ENCODE measurements at places on chromosomes 6 and 20.

- no peak for DNase-seq
Measured at GRCh38 chr20:6576726-6577125, 190.8 kb upstream of the BMP2 start.

DNA sequence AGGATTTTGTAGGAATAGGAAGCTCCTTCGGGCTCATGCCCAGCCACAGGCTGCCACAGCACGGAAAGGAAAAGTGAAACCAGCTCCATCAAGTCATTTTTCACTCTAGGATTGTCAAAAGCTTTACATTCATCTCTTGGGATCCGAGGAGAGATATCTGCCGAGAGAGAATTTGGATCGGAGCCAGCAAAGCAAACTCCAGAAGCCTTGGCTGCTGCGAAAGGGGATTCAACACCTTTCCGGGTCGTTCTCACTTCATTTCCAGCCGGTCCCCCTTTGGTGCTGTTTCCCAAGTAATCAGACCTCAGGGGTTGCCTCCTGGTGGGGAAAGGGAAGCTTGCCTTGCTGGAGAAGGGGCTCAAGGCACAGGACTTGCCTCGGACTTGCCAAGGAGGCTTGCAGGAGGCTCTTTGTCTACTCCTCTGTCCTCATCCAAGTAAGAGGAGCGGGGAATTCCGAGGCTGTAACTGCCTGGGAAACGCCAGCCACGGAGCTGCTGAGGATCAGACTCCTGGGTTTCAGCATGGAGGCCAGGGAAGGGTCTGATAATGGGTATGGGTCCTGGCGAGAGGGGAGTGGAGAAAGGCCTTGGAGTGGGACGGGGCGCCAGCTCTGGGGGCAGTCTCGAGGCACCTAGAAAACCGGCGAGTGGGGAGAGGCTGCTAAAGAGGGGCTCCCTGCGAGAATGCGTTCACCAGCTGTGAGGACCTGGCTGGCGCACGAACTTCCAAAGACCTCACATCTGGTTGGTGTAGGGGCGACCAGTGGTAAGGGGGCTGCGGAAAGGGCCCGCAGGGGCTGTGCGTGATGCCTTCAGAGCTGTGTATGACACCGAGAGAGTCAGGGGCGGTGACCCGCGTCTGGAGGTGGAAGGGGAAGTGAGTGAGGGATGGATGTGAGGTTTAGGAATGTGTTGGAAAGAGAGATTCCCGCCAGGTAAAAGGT is 702 bp downstream of the ETV7 start:
- DNase-seq, result peak; percentile 32

DNA sequence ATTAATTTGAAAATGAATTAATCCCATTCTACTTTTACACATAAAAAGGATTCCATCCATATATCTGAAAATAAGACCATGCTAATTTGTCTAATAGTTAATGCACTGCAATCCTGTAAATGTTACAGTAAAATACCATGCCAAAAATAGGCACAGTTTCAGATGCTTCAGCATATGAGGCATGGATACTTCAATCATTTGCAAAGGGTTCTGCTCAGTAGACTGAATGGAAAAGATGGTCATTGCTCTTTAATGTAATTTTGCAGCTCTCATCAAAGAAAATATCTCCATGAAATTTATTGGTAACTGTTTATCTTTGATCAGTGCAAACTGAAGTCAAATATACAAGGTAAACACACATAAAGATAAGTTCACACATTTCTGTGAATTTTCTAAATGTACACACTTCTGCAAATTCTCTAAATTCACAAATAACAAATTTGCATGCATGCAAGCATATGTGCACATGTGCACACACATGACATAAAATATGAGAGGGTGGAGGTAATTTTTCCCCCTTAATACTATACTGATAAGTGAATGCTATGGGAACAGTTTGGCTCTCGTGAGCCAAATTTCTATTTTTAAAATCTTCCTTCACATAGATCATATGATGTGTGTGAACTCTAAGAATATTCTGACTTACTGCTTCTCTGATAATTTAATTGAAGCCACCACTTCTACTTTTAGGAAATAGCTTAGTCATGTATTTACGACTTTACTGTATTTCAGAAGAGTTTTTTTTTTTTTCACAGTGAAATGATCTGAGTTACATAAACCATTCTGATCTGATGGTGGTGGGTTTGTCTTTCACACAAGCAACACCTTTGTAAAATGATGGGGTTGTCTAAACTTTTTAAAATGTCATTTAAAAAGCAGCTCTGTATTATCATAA is 996.8 kb upstream of the CITED2 start:
- DNase-seq, result no peak

GRCh38 chr20:48541581-48542071 is 286.2 kb downstream of the PREX1 start:
- no peak for DNase-seq

DNA sequence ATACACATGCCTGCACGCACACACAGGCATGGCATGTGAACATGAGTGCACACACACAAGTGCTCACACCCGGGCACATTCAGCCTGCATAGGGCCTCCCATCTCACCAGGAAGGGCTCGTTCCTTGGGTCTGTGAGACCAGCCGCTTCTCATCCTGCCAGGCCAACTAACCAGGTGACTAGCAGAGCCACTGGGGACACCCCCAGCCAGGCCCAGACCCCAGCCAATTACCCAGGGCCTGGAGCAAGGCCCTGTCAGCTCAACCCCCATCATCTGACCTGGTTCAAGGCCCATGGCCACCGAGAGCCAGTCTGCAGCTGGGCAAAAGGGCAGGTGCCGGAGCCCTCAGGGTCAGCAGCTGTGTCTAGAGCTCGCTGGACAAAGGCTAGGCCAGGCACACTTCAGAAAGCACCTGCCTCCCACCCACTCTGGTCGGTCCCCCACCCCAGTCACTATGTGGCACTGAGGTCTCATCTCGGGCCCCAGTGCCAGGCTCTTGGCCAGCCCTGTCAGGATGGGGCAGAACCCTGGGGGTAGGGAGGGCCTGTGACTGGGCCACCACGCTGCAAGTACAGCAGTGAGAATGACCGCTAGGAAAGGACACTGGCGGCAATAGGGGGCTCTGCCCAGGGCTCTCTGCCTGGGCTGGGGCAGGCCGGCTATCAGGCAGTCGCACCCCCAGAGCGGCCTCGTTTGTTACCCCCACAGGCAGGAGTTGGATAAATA is 26.8 kb upstream of the MRGBP start:
- no peak for DNase-seq

DNA sequence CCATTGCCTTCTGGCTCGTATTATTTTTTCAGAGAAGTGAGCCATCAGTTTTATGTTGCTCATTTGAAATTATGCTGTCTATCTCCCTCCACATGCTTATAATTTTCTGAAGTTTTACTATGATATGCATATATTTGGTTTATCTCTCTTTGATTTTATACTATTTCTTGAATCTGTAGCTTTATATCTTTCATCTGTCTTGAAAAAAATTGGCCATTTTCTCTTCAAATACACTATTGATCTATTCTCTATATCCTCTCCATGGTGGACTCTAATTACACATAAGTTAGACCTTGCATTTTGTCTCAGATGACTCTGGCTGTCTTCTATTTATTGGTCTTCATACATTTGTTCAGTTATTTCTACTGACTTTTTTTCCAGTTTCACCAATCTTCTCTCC is 13.7 kb upstream of the COL19A1 start:
- DNase-seq, result no peak

- no peak for DNase-seq
Measured at GRCh38 chr6:39114388-39114703, 640 bp downstream of the SAYSD1 start.

DNA sequence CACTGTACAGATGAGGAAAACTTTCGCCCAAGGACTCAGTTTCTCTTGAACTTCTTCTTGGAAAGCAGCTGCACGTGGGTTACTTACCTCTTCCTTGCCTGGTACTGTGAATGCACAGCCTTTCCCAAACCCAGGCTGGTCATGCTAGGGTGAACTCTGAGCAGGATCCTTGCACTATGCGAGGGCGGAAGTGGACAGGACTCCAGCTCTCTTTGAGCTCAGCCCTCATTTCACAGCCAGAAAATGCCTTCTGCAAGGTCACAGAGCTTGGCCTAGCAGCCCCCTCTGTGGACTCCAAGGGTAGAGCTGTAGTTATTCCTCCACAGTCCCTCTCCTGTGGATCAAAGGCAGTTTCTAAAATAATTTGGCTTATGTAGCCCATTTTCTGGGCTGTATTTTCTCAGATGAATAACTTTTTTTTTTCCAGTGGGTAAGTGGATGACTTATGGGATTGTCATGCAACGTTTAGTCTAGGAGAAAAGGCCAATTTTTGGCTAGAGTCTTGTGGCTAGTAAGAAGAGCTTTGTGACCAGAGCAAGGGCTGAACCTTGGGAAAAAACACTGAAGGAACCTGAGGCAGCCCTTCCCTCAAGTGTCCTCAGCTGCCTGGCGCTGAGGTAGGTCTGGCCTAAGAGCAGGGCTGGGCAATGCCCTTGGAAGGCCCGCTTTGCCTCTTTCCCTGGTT is 172.7 kb downstream of the SCP2D1 start:
- DNase-seq, result no peak

DNA sequence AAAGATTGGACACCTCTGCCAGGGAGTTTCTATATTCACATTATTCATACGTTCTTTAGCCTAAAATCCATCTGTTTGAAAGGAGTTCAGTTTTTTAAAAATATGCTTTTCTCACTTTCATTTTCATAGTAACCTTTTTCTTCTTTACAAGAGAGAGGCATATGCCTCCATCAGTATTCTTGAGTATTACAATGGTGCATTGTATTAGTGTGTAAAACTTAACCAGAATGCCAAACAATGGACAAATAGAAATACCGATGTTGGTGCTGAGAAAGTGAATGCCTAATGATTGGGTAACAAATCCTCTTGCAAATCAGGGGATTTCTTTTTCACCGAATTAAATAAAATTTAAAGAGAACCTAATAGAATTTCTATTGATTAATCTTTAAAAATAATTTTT is 163.2 kb upstream of the LAMA2 start:
- no peak for DNase-seq

DNA sequence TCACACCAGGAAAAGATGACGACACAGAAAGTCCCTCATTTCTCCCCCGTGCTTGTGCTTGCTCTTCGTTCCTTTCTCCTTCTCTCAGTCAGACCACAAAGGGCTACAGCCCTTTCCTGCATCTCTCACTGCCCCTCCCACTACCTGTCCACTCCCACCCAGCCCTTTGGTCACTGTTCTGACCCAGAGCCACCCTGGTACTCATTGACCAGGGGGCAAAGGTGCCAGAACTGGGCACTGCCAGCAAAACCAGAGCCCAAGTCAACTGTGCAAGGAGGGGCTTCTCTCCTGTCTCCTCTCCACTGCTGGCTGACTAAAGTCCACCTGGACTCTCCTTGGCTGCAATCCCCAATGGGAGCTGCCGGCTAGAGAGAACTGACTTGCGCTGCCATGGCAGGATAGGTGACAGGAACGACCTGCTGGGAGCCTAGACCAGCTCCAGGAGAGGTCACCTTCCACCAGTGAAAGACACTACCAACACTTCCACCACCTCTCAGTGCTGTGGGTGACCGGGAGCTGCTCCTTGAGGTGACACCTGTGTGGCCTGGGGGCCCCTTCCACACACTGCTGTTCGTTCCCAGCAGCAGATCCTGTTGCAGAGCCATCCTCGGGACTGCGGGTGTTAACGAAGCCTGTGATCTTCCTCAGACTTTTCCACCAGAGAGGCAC is 32.8 kb downstream of the KCNK17 start:
- no peak for DNase-seq

DNA sequence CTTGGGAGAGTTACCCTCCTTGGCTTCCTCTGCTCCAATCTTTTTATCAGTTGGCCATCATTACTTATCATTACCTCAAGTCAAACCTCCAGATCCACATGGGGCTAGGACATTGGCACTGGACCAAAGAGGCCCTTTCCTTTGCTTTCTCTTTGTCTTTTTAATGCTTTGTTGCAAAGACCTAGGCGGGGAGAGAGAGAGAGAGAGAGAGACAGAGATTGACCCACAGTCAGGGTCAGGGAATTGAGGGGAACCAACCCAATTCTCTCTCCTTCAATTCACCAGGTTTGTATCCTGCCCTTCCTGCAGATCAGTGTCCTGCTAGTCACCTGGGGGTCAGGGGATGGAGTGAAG is 3.5 kb upstream of the VEGFA start:
- no peak for DNase-seq

- DNase-seq, result peak; percentile 43
Measured at GRCh38 chr20:46118481-46119020, 437 bp downstream of the CD40 start.

GRCh38 chr6:22219925-22220324 is 76.9 kb downstream of the PRL start:
- no peak for DNase-seq

- DNase-seq, result no peak
Measured at GRCh38 chr6:27911956-27912446, at the start of gene OR2B2. TSS of gene OR2B2 (minus strand) at chr6:27912396. CDS start at chr6:27912319, 77 bp downstream.

- no peak for DNase-seq
Measured at GRCh38 chr20:13232999-13233398, 11.9 kb downstream of the ISM1 start.

DNA sequence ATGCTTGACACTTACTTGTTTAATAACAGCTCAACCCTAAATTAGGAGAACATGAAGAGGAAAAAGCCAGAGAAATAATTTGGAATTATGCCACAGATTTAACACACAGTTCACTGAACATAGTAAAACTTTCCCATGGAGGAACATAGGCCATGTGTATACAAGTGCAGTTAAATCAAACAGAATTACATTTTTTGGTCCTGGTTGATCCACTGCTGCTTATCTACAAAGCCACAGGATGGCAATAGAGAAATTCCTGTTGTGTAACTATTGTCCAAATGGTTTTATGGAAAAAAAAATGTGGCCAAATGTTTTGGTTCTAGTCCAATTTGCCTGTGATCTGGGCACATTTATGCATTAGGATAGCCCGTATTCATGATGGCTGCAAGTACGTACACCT is 136.8 kb downstream of the ALDH8A1 start:
- no peak for DNase-seq

- no peak for DNase-seq
Measured at GRCh38 chr20:4090756-4091489, 75.6 kb upstream of the RNF24 start.

GRCh38 chr6:159161839-159162238 is 7.4 kb upstream of the FNDC1 start:
- DNase-seq, result no peak

GRCh38 chr6:132684272-132684671 is 25.3 kb upstream of the TAAR1 start:
- DNase-seq, result no peak

DNA sequence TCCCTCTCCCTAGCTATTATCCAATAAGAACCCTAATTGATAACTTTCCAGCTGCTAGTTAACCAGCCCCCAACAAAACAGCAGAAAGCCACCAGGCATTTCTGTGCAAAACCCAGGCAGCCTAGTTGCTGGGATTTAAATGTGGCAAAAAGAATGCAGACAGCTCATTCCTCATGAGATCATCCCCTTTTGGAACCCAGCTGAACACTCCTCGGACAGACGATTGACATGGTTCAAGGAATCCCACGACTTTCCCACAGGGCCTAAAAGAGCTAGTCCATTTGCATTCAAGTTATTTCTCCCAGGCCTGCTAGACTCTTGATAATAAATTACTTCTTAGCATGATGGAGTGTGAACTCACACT is 24.0 kb downstream of the JAG1 start:
- no peak for DNase-seq

- no peak for DNase-seq
Measured at GRCh38 chr20:53918020-53918311, 152.4 kb downstream of the BCAS1 start.
